Fibroblast of skin of left quadriceps (primary cell): ENCODE measurements at places on chromosomes 11 and 22.

- peak; percentile 80 for DNase-seq
Observed at GRCh38 chr22:24270556-24271385, at the start of gene SPECC1L. Gene SPECC1L, plus strand, starts transcription at chr22:24270831. Its CDS starts 31,401 bp downstream, at chr22:24302232.

DNA sequence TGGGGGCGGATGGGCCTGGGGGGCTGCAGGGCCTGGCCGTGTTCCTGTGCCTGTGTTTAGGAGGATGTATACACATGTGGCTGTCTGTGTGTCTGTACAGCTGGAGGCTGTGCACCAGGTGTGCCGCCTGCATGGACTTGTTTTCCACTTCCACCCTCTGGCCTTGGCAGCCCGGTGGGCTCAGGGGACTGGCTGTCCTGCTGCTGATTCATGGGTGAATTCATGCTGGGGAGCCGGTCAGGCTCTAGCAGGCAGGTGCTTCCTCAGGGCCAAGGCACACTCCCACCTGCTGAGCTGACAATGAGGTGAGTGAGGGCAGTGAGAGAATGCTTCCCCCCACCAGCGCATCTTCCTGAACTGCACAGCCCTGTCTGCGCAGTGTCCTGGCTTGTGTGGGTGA is 88.4 kb downstream of the CCDC81 start:
- DNase-seq, result no peak

- peak; percentile 100 for DNase-seq
Observed at GRCh38 chr22:40512426-40513136, 123.9 kb downstream of the MRTFA start.

- no peak for DNase-seq
Observed at GRCh38 chr11:2693271-2694261, 6.2 kb downstream of the KCNQ1OT1 start.

DNA sequence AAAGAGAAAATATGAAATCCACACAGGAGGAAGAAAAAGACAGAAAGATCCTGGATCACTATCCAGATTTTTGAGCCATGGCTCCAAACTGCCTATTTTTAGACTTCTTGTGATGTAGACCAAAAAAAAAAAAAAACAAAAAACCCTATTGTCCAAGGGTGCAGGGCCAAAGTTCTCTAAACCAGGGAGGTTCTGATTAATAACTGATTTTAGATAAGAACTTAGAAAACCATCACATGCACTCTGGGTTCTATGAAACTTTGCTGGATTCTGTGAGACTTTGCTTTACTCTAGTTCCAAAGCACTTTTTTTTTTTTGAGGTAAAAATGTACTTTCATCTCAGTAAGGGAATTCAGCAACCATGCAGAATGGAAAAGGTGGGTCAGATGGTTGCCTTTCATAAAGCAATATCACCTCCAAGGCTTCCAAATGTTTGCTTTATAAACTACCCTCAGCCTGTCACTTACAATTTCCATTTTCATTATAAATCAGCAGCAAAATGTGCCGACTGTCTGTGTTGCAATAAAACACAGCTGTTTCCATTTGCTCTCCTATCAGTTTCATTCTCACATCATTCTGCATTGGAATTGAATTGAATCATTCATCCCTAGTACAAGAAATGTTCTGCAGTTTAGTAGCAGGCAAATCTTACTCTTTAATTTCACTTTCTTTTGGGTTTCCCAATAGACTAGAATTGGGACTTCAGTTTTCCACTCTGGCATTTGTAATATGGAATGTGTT is 1584.3 kb upstream of the RAG2 start:
- peak; percentile 3 for DNase-seq

GRCh38 chr11:128911701-128912100 is 20.5 kb downstream of the KCNJ5 start:
- no peak for DNase-seq

DNA sequence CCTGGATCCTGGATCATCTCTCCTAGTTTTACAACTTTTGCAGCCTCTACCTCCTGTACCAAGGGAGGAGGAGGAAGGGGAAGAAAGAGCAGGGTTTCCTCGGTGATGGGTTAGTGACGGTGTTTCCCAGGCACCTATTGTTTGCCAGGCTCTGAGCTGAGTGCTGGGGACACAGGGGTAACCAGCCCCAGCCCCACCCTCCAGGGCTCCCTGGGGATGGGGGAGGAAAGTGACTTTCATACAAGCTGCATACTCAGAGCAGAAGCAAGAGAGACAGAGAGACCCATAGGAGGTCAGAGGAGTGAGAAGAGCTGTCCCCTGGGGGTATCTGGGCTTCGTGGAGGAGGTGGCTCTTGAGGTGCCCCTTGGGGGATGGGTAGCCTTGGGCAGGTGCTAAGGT is 89.4 kb upstream of the THY1 start:
- DNase-seq, result no peak

DNA sequence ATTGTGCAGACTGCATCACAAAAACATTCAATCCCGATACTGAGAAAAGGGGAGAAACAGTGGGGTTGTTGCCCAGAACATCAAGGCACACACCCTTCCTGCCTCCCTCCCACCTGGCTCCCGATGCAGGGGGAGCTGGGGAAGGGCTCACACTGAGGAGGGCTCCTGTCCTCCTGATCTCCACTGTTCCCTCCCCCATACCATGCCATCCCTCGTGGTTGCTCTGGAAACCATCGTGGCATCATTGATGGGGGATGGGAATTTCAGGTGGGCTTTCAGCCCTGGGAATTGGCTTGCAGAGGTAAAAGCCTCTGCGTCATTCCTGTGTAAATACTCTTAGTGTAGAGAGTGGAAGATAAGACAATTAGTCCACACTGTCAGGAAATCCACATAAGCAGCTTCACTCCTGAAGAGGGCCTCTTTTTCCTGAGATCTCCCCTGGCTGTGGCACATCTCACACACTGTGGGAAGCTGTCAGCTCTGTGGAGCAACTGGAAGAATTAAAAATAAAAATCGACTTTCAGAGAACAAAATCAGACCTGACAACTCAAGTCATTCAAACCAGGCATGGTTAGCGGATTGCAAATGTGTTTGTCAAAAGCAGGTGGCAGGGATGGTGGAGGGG is 176.0 kb downstream of the CHST1 start:
- no peak for DNase-seq

DNA sequence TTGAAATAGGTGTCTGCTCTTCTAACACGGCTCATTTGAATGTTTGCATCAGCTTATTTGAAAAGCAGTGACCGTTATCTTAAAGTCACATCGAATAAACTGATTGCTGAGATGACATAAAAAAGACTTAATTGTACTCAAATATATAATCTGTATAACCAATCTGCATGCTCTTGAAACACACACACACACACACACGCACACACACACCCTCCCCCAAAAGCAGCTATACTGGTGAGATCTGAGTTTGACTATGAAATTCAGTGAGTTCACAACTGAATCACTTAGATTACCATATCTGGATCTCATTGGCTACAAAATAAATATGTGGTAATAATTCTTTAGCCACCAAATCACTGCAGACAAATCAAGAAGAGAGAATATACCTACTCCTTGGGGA is 3.8 kb upstream of the IFTAP start:
- DNase-seq, result no peak

GRCh38 chr11:118615976-118616371 is 8.6 kb downstream of the PHLDB1 start:
- DNase-seq, result no peak

DNA sequence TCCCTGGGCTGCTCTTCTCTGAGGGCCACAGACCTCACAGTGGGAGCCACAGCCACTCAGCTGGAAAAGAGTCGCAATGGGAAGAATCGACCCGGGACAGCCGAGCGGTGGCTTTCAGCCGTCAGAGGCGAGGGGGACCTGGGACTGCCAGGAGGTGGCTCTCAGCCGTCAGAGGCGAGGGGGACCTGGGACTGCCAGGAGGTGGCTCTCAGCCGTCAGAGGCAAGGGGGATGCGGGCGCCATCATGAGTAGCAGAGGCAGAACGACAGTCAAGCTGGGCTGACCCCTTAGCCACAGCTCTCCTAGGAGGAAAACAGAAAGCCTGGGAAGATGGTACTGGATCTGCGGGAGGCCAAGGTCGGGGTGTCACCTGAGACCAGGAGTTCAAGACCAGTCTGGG is 14.9 kb upstream of the MUC2 start:
- no peak for DNase-seq

DNA sequence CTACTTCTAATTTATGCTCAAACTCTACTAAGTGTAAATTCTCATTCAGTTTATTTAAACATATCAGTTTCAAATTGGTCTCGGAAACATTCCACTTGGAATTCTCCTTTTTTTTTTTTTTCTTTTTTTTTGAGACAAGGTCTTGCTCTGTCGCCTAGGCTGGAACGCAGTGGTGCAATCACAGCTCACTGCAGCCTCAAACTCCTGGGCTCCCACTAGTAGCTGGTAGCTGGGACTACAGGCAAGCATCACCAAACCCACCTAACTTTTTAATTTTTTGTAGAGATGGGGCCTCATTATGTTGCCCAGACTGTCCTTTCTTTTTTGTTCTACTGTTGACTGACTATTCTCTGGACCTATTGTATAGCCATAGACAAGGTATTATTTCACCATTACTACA is 33.3 kb upstream of the CCDC81 start:
- DNase-seq, result no peak

DNA sequence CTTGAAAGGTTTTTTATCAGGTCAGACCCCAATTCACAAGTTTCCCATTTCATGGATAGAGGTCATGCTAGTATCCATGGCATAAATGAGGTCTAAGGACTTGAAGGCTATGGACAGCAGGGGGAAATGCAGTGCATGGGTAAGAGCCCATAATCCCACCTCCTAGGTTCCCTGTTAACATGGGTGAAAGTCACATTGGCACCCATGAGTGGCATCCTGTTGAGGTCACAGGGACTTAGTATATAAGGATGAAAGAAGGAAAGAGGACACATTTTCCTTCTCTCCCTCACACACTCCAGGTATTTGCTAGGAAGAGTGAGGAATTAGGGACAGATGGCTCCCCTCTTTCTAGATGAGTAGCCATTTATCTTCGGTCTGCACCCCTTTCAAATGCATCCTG is 9.4 kb upstream of the GLYAT start:
- DNase-seq, result no peak

DNA sequence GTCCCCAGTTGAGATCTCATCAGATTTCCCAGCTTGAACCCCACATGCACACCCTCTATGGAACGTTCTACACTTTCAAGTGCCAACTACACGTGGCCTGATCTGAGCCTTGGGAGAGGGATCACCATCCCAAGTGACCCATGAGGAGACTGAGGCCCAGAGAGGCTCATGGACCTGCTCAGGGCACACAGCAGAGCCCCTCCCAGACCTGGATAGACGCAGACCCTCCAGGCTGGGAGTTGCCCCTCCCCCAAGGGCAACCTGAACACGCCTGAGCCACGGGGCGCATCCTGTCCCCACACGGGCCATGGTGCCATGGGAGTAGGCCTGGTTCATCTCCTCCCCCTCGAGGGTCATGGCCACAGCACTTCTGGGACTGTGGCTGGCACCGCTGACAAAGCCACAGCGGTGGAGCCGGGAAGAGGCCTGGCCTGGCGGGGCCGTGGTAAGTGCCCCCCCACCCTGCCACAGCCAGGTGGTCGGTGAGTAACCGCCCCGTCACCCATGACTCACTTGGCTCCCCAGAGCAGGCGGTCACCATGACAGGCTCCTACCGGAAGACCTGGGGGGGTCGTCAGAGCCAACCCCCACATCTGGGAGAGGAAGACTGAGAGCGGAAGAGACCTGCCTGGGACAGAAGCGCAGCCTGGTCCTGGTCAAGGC is 8.1 kb downstream of the WNT7B start:
- DNase-seq, result peak; percentile 24

GRCh38 chr11:100752371-100753171 is 65.5 kb downstream of the ARHGAP42 start:
- no peak for DNase-seq

- DNase-seq, result no peak
Observed at GRCh38 chr11:100003985-100004384, 683.1 kb upstream of the ARHGAP42 start.

DNA sequence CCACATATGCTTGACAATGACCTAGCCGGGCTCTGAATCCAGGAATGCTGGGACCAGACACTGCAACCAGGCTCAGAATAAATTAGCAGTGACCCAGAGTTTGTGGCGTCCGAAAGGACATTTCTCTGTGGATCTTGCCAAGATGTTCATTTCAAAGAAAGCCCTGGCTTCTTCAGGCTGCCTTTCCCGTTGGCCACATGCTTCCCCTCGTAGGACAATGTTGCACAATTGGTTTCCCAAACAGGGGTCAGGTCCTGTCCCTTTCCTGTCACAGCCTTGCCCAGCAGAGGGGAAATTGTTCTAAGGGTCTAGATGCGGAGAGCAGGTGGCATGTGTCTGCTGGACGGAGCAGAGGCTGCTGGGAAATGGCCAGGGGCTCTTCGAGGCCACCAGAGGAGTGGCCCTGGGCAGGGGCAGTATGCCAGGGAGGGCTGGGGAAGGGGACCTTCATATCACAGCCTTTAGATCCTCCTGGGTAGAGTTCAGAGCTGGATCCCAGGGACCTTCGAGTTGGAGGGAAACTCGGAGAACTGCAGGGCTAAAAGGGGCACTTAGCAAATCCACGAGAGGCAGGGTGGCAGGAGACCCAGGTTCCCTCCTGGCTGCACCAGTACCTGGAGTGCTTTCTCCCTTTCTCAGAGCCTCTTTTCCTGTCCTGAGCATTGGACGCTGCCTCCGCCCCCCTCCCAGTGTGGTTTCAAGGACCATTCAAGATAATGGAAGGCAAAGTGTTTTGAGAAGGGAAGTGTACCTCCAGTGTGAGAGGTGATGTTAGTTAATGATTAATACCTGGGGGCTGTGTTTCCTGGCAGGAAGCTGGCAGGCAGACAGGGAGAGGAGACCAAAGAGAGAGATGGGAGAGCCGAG is 42.3 kb downstream of the C11orf96 start:
- no peak for DNase-seq

DNA sequence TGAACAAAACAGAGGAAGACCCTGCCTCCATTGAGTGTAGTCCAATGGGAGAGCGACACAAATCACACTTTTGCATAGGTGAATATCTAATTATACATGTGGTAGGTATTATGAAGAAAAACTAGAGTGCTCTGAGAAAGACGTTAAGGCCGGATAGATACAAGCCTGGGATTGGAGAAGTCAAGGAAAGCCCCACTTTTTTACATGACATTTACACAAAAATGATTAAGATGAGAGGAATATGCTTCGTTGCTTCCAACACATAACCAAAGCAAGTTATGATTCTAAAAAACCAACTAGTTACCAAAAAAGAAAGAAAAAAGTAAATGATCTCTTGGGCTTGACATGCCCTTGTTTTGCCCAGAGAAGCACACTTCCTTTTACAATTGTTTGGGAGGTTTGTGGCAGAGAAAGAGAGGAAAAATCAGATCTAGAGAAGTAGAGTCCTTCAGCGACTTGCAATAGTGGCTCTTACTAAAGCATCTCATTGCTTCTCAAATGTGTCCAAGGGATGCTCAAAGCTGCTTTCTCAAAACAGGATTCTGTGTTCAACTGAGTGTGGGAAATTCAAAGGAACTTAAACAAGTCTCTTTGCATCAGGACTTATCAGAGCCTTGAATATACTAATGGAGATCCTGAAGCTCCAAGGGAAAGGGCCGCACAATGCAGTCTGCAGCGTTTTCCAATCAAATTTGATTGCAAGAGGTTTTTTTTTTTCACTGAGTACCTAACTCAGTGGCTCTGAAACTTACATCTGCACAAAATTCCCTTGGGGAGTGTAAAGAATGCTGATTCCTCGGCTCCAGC is 38.8 kb downstream of the FLI1 start:
- no peak for DNase-seq
